ENCODE measurements at places on chromosomes 2 and 18.

DNA sequence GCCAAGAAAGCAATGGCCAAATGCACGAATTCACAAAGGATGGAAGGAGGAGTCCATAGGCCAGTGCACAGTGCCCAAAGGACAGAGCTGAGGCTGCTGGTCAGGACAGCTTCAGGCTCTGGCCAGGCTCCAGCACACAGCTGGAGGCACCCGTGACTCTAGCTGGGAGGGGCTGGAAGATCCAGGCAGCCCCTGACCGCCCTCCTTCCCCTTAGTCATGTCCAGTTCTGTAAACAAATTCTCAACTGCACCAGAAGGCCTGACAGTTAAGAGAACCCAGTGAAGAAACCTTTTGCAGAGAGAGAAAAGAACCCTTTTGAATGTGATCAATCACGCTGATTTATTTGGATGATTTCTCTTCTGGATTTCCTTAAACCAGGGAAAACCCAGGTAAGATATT is 7.7 kb upstream of the YWHAQ start:
- DNase-seq = no peak

- no peak for DNase-seq
These were observed 26.6 kb downstream of the METTL8 start for GRCh38 chr2:171407030-171407675.

DNA sequence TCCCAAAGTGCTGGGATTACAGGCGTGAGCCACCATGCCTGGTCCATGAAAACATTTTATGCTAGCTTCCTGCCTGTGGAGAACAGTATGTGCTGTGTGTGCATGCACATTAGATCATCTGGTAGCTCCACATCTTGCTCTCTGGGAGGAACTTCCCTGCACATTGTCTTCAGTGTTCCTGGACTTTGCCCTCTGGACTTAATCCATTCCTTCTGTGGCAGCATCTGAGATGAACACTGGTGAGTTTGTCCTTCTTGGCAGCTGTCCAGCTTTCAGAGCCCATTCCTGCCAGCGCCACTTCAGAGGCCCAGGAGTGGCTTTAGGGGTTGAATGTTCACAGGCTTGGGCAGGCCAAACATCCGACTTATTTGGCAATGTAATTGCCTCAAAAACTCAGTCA is 65.2 kb downstream of the POU3F3 start:
- no peak for DNase-seq

DNA sequence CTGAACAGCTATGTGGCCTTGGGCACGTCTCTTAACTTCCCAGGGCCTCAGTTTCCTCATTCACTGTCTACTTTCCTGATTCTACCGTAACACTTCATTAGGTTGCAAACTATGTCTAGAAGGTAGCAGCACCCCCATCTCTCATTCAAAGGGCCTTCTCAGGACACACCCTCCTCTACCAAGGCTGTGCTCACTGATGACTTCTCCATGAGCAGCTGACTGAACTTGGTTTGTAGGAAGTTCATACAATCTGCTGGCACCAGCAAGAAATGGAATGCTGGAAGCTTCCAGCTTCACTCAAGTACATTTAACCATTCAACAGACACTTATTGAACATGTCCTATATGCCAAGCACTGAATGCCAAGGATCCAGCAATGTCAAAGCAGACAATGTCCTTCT is 250.8 kb upstream of the CTAGE1 start:
- no peak for DNase-seq

DNA sequence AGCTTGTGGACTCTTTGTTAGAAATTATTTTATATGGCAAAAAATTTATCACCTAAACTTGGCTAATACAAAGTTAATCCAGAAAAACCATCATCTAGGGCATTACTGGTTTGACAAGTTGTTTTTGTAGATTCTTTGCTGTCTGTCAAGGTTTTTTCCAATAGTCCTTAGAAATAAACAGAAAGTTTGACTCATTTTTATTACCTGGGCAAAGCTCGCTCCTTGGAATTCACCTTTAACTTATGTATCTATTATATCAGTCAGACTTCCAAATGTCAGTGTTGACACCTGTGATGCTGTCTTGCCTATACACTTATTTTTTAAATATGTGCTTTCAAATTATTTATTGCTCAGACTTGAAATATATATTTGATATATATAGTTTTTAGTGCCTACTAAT is 21.7 kb downstream of the LAMA3 start:
- DNase-seq = no peak
